ENCODE measurements at places on chromosomes 13 and 19. TPM values are rescaled to one million over a fixed set of nuclear protein-coding genes. Genes with fewer than 3 reads are reported as not detected.

Gene ZNF850
- polyA plus RNA-seq: 0.64 TPM

DNA sequence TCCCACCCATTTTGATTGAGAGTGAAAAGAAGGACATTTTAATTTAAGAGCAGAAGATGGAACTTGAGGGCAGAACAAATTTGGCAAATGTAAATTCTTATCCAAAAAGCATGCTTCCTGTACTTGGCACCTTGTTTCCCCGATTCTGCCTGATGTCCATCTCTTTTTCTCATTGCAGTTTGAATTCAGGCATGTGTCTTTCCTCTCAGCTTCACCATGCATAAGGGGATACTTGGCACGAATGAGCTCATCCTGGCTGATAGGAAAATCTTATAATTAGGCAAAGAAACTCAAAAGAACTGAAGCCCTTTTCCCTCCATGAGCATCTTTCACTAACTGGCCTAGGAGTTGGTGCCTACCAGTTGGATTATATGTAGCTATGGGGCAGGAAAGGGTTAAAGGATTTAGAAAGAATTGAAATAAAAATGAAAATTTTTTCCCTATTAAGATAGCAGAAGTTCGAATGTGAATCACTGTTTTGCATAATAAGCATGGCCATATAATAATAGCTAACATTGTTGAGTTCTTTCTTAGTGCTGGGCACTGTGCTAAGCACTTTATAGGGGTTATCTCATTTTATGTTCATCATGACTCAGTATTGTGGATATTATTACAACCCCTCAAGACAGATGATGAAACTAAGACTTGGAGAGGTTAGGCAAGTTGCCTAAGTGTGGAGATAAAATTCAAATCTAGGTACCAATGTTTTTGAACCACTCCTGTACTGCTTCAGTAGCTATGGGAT is 386.6 kb downstream of the KCNRG start:
- no peak for DNase-seq
- peaks cover 6% of the 10 kb centered on the region for H3K4me1 ChIP-seq
- H3K27me3 ChIP-seq: no peaks in the 10 kb centered on the region
- no peaks in the 10 kb centered on the region for H3K36me3 ChIP-seq

DNA sequence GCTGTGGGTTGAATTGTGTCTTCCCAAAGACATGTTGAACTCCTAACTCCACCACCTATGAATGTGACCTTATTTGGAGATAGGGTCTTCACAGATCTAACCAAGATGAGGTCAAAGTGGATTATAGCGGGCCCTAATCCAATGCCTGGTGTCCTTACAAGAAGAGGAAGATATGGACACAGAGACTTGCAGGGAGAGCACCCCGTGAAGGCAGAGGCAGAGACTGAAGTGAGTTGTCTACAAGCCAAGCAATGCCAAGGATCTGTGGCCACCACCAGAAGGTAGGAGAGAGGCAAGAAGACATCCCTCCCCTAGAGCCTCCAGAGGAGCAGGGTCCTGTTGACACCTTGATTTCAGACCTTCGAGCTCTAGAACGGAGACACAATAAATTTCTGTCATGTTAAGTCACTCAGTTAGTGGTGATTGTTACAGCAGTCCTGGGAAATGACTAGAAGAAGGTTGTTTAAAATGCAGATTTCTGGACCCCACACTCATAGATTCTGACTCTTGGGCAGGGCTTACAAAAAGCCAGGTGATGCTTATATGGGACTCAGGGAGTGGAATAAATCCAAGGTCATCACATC is 70.6 kb downstream of the FGF9 start:
- no peak overlapping the region for H3K4me3 ChIP-seq
- peaks cover 8% of the 10 kb centered on the region for H3K4me1 ChIP-seq
- H3K27me3 ChIP-seq: no peaks in the 10 kb centered on the region
- no peaks in the 10 kb centered on the region for H3K36me3 ChIP-seq
- DNase-seq: no peak

DNA sequence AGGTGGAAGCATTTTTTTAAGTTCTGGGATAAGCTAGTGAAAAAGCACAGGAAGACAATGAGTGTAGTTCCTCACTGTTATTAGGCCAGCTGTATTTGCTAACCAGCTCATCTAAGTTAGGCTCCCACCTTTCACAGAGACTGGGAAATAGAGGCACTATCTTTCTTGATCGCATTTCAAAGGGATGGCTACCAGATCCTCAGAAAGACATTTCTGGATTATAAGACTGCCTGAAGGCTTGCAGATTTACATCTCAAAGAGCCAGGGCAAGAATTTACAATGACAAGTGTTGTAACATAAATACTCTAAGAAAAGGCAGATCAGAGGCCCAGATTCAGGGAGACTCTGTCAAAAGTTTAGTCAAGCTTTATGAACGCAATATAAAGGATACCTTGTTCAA is 1005.5 kb downstream of the PCDH9 start:
- H3K4me3 ChIP-seq: no peak overlapping the region
- H3K4me1 ChIP-seq: no peaks in the 10 kb centered on the region
- H3K27me3 ChIP-seq: no peaks in the 10 kb centered on the region
- no peaks in the 10 kb centered on the region for H3K36me3 ChIP-seq
- no peak for DNase-seq
- no peak overlapping the region for H3K27ac ChIP-seq

- peak overlapping the region; percentile 98 for H3K27ac ChIP-seq
- no peak for DNase-seq
- H3K4me1 ChIP-seq: peaks cover 17% of the 10 kb centered on the region
- H3K27me3 ChIP-seq: no peaks in the 10 kb centered on the region
These were observed 790 bp upstream of the SUGT1 start for GRCh38 chr13:52651897-52652195.

DNA sequence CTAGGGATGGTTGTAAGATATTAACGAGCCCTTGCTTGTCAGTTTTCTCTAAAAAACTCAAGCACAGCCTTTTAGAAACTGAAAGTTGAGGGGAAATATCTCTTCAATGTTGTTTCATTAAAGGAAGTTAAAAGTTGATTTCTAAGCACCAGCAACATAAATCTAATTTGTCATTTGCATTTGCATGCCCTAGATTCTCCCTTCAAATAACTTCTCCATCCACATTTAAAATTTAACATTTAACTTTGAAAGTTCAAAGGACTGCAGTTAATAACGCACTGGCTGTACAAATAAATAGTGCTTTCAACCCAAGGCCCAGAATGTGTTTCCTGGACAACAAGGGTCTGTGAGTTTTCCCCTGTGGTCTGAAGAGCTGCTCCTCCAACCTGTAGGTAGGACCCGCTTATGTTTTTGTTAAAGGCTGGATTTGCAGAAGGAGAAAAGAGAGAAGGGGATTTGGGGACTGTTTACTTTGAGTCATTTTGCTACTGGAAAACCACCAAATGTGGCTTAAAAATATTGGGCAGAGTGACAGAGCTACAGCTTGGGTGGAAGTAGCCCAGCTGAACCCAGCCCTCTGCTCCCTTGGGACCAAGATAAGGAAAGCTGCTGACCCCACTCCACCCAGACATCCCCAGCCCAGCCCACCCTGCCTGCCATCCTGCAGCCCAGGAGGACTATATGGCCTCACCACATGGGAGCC is 39.8 kb downstream of the TNFRSF19 start:
- H3K4me1 ChIP-seq: peaks cover 10% of the 10 kb centered on the region
- H3K4me3 ChIP-seq: no peak overlapping the region
- DNase-seq: no peak
- H3K36me3 ChIP-seq: no peaks in the 10 kb centered on the region

GRCh38 chr13:94292323-94292640 is 187.2 kb downstream of the DCT start:
- peak overlapping the region; percentile 52 for H3K27ac ChIP-seq
- no peaks in the 10 kb centered on the region for H3K36me3 ChIP-seq
- DNase-seq: no peak
- no peaks in the 10 kb centered on the region for H3K4me1 ChIP-seq

Gene SULT2A1
- polyA plus RNA-seq: 120 TPM

Gene RAB20
- polyA plus RNA-seq: 28.3 TPM

GRCh38 chr13:73092829-73093228 is 34.0 kb downstream of the KLF5 start:
- DNase-seq: no peak
- no peak overlapping the region for H3K27ac ChIP-seq
- H3K4me3 ChIP-seq: no peak overlapping the region

Gene RNASEH2A
- 25.7 TPM for polyA plus RNA-seq

Gene PDE4C
- polyA plus RNA-seq: 0.47 TPM

Gene MYO16
- 0.13 TPM for polyA plus RNA-seq

DNA sequence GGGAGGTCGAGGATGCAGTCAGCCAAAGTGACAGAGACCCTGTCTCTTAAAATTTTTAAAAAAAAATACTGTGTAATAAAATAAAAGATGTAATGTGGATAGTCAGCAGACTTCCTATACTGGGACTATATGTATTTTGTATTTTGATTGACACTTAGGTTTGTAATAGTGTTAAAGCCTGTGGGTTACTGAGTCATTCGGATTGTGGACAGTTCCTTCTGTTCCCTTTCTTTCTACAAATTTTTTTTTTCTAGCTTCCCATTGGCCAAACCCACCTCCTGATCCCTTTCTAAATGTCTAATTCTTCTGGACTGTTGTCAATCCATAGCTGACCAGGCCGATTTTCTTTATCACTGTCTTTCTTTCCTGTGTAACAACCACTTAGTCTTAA is 108.0 kb downstream of the DNAJC3 start:
- peaks cover 5% of the 10 kb centered on the region for H3K4me1 ChIP-seq
- no peak overlapping the region for H3K4me3 ChIP-seq
- no peaks in the 10 kb centered on the region for H3K36me3 ChIP-seq
- no peak for DNase-seq
- H3K27me3 ChIP-seq: no peaks in the 10 kb centered on the region

Gene FBXO46
- polyA plus RNA-seq: 14.8 TPM

- H3K4me1 ChIP-seq: peaks cover 9% of the 10 kb centered on the region
- H3K27ac ChIP-seq: no peak overlapping the region
- no peaks in the 10 kb centered on the region for H3K27me3 ChIP-seq
- no peaks in the 10 kb centered on the region for H3K36me3 ChIP-seq
These were observed 5.3 kb downstream of the POLR2E start for GRCh38 chr19:1089891-1090290.

DNA sequence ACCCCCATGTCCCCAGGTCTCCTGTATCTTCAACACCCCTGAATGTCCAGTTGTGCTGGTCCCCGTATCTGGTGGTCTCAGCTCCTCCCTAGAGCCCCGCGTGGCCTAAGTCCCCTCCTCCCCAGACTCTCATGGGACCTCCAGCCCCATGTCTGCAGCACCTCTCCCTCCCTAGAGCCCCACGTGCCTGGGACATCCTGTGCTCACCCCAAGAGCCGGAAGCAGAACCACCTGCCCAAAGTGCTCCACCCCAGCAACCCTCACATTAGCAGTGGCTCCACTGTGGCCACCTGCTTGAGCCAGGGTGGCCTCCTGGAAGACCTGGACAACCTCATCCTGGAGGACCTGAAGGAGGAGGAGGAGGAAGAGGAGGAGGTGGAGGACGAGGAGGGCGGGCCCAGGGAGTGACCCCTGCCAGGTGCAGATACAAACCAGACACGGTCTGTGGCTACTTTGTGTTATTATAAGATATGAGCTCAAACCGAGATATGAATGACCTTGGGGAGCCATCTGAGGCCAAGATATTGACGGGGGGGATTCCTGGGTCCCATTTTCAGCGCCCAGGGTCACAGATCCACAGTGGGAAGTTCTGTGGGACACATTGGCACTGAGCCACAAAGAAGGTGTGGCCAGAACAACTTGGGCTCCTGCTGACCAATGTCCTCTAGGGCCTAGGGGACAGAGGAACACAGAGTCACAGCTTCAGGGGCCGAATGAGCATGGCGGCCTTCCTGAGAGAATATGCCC is 6.0 kb downstream of the SHFL start:
- DNase-seq: no peak
- no peaks in the 10 kb centered on the region for H3K36me3 ChIP-seq
- no peaks in the 10 kb centered on the region for H3K27me3 ChIP-seq
- no peak overlapping the region for H3K4me3 ChIP-seq
- H3K4me1 ChIP-seq: peaks cover 8% of the 10 kb centered on the region
- H3K27ac ChIP-seq: no peak overlapping the region

DNA sequence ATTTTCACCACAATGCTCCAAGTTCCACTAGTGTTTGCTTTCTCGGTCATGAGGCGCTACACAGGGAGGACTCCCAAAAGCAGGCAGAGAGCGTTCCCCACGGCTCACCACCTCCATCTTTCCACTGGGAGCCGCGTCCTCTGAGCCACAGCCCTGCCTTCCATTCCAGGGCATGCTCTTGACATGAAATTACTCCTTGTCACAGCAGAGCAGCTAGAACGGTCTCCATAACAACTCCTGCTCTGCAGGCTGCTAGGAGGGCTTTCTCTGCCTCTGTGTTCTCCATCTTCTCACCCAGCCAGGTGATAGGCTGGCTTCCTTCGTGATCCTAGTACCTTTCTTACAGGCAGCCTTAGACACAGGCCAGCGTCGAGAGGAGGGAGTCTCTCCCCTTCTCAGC is 171.8 kb upstream of the UBL3 start:
- no peaks in the 10 kb centered on the region for H3K27me3 ChIP-seq
- H3K4me3 ChIP-seq: no peak overlapping the region
- H3K27ac ChIP-seq: no peak overlapping the region
- DNase-seq: no peak

GRCh38 chr19:49403404-49404187 is 15.5 kb downstream of the KASH5 start:
- DNase-seq: no peak
- peak overlapping the region; percentile 51 for H3K27ac ChIP-seq
- no peaks in the 10 kb centered on the region for H3K27me3 ChIP-seq
- no peak overlapping the region for H3K4me3 ChIP-seq
- no peaks in the 10 kb centered on the region for H3K4me1 ChIP-seq

DNA sequence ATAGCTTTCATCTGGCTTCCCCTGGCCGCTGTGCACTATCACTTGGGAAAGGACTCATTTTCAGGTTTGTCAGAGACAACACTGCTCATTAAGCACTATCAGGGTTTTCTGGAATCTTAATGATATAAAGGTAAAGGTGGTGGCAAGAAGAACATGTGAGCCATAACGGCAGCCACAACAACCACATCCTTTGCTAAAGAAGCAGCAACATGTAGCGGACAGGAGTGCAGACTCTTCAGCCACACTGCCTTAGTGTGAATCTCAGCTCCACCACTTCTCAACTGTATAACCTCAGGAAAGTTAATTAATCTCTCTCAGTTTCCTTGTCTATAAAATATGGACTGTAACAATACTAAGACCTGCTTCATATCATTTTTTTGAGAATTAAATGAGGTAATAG is 24.1 kb upstream of the MIR17HG start:
- H3K4me3 ChIP-seq: no peak overlapping the region
- H3K36me3 ChIP-seq: no peaks in the 10 kb centered on the region
- no peaks in the 10 kb centered on the region for H3K27me3 ChIP-seq
- DNase-seq: no peak

GRCh38 chr13:105403086-105403485 is 1132.4 kb downstream of the EFNB2 start:
- H3K4me3 ChIP-seq: no peak overlapping the region
- H3K27me3 ChIP-seq: no peaks in the 10 kb centered on the region
- no peak for DNase-seq

GRCh38 chr19:869245-870177 is 10.0 kb downstream of the CFD start:
- peak; percentile 81 for DNase-seq
- H3K4me3 ChIP-seq: no peak overlapping the region
- H3K27ac ChIP-seq: peak overlapping the region; percentile 63
- H3K27me3 ChIP-seq: no peaks in the 10 kb centered on the region
- H3K4me1 ChIP-seq: no peaks in the 10 kb centered on the region
- no peaks in the 10 kb centered on the region for H3K36me3 ChIP-seq
